ENCODE measurements at places on chromosomes 7 and 10.

DNA sequence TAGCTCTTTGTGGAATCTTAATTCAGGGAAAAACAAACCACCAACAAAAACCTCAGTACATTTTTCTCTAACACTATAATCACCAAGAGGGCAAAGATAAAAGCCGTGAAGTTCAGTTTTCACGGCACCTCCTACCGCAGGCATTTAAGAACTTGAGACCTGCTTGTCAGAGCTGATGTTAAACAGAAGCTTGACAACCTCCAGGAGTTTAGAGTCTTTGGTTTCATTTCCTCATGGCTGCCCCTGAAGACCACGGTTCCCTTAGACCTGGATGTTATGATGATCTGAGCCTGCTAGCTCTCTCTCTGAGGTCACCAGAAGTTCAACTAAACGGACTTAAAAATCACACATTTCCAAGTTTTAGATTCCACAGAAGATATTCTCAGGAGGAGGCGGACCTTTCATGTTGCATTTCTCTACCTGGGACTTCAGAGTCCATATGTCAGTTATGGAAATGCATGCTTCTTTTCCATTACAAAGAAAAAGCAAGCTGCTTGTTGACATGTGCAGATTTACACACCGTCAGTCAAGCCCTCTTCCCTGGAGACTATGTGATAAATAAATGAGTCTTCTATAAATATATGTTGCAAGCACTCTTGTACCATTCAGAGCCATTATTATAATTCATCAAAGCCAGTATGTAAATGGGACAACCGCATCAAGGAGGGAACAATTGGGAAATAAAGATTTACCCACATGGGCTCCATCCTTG, 258.0 kb downstream of the GFRA1 start:
- no peak for DNase-seq

DNA sequence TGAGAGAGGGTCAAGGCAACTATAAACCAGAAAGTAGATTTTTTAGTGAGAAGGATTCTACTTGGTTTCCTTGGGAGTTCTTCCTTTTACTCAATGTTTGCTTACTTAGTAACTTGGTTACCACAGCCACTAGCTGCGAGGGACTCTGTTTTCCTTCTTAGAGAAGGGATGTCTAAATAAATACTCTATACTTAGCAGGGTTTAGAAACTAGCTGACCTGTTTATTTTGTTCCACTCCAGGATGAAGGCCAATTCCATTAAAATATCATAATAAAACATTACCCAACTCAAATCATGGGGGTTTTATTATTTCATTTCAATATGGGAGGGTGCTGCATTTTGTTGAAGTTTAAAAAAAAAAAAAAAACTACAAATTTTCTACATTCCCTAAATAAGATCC, 87.3 kb downstream of the PPP1R3A start:
- DNase-seq, result no peak

- no peak for DNase-seq
These were observed 15.8 kb downstream of the AP5Z1 start for GRCh38 chr7:4791101-4791737.

- DNase-seq, result no peak
These were observed 13.8 kb downstream of the GRK5 start for GRCh38 chr10:119221201-119221600.

DNA sequence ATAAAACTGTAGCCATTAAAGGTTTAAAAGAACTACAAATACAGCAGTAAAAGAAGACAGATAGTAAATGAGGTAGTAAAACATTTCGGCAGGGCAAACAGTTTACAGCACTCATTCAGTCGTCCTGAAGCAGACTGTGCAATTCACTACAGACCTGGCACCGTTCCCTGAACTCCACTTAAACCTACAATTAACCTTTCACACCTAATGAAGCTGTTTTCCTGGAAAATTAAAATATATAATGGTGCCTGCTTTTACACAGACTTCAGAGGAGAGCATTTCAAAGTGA, 335.3 kb downstream of the GFRA1 start:
- no peak for DNase-seq

DNA sequence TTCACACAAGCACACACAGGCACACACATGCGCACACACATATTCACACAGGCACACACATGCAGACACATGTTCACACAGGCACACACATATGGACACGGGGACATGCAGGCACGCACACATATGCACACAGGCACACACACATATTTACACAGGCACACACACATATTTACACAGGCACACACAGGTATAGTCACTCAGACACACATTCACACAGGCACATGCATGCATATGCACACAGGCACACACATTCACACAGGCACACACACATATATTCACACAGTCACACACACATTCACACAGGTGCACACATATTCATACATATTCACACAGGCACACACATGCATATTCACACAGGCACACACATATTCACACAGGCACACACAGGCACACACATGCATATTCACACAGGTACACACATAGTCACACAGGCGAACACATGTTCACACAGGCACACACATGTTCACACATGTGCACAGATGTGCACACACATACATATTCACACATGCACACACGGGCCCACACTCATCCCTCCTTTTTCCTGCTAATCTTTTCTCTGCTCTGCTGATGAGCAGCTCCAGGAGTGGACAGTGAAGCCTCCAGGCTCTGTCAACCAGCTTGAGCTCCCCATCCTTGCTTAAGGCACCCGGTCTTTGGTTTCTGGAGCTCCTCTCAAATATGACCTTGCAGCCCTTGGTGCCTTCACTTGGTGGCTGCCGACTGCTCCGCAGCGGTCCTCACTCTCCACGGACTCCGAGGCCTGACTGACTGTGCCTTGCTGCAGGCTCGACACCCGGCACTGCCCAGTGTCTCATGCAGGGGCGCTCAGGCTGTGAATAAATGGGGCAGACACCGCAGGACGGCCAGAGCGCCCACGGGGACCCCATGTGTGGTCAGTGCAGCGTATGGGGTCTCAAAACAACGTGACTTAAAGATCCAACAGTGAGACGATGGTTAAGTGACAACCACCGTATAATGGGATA, 581.2 kb upstream of the MGMT start:
- no peak for DNase-seq

DNA sequence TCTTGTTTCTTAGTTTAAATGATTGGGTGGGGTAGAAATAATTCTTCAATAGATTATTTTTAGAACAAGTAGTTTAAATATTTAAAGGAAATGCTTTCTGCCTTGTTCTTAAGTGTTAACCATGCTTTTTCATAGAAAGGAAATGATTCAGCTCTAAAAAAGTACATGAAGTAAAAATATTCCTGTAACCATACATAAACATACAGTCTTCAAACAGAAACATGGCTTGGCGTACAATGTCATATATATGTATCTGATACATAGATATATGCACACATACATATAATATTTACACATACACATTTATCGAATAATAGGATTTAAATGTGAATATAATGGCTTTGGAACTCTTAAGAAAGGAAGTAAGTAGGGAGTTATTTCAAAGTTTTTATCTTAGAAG, 84.4 kb downstream of the RUNDC3B start:
- no peak for DNase-seq

GRCh38 chr10:63094405-63094804, 38.7 kb upstream of the NRBF2 start:
- no peak for DNase-seq

DNA sequence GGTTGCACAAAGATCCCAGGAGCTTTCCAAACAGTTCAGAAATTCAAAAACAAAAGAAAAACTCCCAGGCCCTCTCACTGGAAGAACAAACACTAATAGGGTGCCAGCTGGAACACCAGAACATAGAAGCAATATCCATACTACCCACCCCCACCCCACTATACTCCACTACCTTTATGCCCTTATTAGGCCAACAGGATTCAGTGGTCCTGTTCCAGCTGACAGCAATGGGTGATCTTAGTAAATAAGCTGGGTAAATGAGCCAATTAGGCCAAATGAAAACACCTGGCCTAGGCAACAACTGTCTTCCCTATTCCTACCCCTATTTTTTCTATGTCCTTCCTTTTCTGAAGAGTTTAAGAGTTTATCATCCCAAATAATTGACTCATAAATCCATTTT, 11.7 kb downstream of the NOC3L start:
- no peak for DNase-seq

DNA sequence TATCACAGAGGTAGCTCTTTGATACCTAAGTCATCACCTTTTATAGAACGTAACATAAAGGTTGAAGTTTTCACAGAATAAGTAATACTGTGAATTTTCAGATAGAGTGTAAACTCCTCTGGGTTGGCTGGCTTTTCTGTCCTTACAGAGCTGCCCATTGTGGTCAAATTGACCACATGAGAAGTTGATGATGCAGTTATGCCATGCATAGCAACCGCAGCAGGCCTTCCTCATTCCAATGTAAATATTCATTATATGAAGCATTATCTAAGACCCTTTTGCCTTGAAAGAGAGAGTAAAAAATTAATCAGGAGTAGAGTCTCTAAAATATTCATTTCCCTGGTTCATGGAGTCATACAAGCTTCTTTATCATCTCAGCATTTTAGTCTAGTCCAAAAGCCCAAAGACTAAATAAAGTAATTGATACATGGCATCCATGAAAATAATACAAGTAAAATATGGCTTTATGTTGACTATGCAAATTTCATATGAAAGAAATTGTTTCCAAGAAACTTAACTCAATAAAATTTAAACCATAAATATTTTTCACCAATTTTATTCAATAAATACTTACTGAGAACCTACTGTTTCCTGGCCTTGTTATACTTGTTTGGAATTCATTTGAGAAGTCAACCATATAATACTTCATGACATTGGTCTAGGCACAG, 516.4 kb downstream of the PCDH15 start:
- no peak for DNase-seq

DNA sequence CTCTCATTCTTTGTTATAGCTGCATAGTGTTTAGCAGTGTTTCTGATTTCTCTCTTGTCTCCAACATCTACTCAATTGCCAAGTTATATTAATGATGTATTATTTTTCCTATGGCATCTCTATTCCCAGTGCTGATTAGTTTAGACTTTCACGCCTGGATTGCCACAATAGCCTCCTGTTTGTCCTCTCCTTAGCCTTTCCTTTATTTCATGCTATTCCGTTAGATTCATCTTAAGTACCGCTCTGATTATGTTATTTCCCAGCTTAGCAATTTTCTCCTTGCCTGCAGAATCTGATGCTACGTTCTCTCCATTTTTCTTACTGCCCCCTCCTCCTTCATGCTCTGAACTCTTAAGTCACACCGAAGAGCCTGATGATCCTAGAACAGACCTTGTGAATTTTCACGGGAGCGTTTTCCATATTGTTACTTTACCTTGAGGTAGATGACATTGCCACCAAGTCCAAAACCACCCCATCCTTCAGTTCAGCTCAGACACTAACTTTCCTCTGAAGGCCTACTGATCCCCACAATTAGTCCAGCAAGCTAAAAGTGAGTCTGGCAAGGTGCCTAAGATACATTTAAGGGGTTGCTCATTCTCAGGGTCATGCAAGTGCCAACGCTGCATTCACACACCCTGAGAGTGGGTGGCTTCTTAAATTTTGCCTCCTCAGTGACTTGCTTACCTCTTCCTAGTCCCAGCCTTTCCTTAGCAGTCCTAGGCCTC, 6.6 kb upstream of the NRF1 start:
- no peak for DNase-seq

DNA sequence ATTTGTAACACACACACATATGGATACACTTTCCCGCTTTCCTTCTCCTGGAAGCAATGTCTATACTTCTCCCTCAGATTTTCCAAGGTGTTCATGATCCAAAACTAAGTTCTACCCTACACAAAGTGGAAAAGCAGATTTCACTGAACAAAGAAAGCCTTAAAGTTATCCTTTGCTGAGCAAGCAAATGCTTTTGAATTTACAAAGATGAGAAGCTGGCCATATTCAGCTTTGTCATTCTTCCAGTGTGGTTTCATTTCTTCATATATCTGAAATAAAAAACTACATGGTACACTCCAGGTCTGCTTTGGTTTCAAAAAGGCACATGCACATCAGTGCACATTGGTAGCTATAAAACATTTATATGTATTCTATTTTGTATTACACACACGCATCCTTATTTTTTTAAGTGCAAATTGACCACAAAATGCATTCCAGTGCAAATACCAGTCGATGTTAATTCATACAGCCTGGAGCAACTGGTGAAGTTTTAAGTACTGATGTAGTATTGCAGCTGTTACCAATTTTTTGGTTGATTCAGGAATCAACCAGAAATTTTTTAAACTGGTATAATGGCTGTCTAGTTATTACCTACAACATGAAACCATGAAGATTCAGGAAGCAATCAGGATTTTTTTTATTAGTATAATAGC, 65.5 kb upstream of the SRPK2 start:
- no peak for DNase-seq

- no peak for DNase-seq
These were observed 44.7 kb downstream of the MYO3A start for GRCh38 chr10:25978771-25979170.

DNA sequence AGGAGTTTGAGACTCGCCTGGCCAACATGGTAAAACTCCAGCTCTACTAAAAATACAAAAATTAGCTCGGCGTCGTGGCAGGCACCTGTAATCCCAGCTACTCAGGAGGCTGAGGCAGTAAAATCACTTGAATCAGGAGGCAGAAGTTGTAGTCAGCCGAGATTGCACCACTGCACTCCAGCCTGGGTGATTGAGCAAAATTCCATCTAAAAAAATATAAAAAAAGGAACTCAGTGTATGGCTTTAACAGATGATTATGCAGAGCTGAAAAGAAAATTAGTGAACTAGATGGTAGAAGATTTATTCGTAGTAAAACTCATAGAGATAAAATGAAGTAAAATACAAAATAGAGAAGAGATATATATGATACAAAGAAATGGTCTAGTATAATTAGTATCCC, 12.6 kb upstream of the CNOT4 start:
- no peak for DNase-seq

DNA sequence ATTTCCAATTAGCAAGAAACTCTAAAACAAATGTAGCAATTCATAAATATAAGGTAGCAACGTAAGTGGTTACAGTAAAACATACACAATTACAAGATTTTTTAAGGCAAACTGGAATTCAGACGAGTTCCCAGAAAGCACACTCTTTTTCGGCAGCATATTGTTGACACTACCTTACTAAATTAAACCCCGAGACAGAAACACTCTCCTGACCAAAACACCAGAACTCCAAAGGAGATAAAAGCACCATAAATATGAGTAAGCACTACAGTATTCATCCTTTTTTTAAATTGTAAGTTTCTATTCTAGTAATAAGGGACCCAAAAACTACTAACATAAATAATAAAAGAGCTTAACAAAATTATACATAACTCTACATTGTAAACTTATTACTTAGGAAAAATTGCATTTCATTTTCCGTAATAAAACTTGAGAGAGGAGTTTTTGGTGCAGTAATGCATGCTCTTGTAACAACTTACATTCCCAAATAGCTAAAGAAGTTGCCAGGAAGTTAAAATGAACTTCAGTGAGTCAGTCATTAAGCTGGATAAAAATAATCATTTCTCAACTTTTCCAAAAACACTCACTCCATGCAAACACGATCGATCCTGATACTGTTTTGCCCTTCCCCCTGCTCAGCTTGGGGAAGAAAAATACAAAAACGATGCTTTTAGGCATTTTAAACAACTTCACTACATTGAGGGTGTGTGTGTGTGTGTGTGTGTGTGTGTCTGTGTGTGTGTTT, 2.0 kb downstream of the PIP4K2A start:
- DNase-seq, result no peak

GRCh38 chr7:55019191-55019690, 424 bp downstream of the EGFR start:
- DNase-seq, result no peak

- DNase-seq, result peak; percentile 74
These were observed 33.8 kb downstream of the RAMP3 start for GRCh38 chr7:45191396-45191795.

- no peak for DNase-seq
These were observed 245.1 kb downstream of the CHCHD3 start for GRCh38 chr7:132836746-132837145.

GRCh38 chr10:44959247-44960087, at the start of gene RASSF4:
TSS of gene RASSF4 (plus strand) at chr10:44959802. CDS start at chr10:44970203, 10,401 bp downstream.
- DNase-seq, result peak; percentile 85

GRCh38 chr10:94402204-94402842, at the start of gene TBC1D12:
TSS of gene TBC1D12 (plus strand) at chr10:94402541. CDS start at chr10:94402614, 73 bp downstream.
- peak; percentile 97 for DNase-seq

Data from amygdala (tissue), 56 donors.